ENCODE measurements at places on chromosomes 7 and 10.

- no peak for DNase-seq
Measured at GRCh38 chr7:91114232-91114631, 150.0 kb upstream of the FZD1 start.

GRCh38 chr10:62380016-62380415, 5.8 kb downstream of the ZNF365 start:
- no peak for DNase-seq

DNA sequence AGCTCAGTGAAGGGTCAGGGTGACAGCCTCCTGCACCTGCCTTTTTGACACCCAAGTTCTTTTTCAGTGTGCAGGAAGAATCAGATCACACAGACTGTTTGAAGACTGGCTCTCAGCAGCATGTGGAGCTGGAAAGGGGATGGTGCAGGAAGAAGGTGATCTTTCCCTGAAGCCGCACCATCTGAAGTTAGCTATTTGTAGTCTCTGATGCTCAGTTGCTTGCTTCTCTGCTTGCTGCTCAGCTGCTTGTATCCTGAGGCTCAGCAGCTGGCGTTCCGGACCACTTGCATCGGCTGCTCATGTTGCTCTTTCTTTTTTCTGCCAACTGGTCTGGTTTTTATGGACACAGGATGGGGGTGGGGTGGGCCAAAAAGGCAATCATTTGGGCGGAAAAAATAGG, 15.8 kb upstream of the DNMBP start:
- DNase-seq, result no peak

DNA sequence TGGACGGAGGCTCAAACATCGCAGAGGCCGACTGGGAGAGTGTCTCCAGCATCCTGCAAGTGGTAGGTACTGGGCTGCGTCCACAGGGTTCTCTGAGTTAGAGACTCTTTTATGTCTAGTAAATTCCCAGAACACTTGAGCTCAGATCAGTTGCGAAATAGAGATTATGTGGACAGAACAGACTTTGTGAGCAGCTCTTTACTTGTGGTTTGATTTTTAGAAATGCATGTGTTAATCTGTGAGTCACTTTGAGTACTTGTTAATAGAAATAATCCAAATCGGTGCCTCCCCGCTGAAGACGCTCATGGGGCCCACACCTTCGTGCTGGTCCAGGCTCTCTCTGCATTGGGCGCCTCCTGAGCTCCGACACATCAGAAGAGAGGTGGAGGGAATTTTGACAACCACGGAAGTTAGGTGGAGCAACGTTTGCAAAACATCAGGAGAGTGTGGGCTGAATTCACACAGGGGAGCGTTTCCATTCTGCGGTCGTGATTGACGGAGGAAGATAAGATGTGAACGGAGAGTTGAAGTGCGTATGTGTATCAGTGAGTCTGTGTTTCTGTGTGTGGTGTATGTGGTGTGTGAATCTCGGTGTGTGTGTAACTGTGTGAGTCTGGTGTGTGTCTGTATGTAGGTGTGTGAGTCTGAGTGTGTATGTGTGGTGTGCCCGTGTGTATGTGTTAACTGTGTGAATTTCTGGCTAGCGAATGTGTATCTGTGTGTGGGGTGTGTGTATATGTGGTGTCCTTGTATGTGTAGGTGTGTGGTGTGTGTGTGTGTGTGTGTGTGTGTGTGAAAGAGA, 32.1 kb downstream of the PFKP start:
- DNase-seq, result no peak

- DNase-seq, result no peak
Measured at GRCh38 chr7:45456105-45456504, 118.1 kb upstream of the ADCY1 start.

GRCh38 chr7:79282070-79282694, 171.3 kb downstream of the MAGI2 start:
- no peak for DNase-seq

DNA sequence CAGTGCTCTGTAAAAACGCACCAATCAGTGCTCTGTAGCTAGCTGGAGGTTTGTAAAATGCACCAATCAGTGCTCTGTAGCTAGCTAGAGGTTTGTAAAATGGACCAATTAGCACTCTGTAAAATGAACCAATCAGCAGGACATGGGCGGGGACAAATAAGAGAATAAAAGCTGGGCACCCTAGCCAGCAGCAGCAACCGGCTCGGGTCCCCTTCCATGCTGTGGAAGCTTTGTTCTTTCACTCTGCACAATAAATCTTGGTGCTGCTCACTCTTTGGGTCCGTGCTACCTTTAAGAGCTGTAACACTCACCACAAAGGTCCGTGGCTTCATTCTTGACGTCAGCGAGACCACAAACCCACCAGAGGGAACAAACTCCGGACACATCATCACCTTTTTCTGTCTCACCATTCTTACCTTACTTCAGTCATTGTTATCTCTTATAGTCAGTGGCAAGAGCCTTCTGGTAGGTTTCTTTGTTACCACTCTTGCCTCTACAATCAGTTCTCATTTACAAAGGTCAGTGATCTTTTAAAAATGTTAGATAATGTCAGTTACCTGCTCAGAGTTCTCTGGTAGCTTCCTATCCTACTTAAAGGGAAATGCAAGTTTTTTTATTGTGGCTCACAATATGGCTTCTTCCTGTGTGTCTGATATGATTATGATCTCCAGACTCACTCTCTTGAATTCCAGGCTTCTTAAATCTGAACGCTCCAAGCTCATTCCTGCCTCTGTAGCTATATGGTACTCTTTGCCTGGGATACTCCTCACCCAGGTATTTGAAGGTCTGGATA, 4.5 kb downstream of the STAM start:
- peak; percentile 16 for DNase-seq

GRCh38 chr7:71555758-71556157, 423.8 kb downstream of the GALNT17 start:
- DNase-seq, result no peak

- DNase-seq, result no peak
Measured at GRCh38 chr7:93051660-93052059, 66.1 kb downstream of the SAMD9 start.

DNA sequence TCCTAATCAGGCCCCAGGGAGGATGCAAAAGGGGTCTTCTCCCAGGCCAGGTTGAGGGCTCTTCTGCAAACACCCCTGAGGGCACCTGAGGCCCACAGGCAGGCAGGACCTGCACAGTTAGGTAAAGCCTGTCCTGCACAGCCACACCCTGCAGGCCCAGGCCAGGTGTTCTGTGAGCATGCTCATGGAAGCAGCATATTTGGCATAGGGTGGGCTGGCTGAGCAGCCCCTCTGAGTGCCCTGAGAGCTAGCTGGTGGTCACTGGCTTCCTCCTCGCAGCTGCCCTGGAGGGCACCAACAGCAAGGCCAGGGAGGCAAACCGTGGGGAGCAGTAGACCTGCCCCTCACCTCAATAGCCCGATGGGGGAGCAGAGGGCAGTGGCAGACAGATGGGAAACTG, 3.7 kb upstream of the RET start:
- no peak for DNase-seq

DNA sequence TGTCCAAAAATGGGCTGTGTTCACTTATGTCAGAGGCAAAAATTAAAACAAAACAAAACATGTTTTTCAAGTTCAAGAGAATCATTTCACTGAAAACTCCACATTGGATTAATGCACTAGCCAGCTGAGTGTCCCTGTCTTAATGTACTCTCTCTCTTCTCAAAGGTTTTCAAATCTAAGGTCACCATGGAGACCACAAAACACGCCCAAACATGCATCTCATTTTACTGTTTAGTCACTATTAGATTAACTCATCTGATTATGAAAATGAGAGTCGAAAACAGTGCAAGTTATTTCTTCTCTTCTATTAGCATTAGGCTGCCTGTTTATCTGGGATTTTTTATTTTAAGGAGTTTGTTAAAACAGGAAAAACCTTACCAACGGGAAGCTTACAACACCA, 70.8 kb upstream of the ASAH2 start:
- DNase-seq, result no peak

DNA sequence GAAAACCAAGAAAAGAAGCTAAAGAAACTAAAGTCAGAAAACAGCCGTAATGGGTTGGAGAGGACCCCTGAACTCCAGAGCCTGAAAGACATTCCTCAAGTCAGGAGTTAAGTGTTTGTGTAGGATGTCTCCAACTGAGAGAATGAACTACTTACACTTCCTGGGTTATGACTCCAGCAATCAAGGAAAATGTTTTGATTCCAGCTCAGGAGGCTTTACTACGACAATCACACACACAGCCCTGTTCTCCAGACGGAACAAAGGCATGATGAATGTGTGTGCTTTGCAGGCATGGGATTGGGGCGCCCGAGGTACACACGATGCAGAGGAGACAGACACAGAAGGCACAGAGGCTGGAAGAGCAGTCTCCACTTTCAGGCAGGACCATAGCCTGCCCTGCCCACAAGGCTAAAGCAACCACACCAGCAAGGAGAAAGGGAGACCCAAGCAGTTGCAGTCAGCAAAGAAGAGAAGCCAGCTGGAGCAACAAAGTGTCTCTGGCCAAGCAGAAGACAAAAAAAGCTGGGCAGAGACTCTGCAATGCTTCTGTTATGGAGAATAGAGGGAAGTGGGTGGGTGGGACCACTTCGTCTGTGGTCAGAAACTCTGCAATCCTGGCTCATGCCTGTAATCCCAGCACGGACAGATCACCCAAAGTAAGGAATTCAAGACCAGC, 89.1 kb downstream of the GRB10 start:
- no peak for DNase-seq

DNA sequence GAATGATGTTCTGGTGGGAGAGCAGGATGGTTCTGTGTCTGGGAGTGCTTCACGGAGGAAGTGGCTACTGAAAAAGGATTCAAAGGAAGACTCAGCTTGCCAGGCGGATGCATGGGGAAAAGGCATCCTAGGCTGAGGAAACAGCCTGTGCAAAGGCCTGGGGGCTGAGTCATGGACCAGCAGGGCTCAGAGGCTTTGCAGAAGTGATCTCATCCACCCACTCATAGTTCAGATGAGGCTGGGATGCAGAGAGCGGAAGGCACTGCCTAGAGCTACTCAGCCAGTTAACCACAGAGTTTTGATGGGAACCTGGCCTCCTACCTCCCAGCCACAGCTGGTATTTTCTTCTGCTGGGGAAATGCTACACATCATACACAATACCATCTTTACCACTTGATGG, 15.8 kb upstream of the ADAMTS14 start:
- DNase-seq, result no peak

- DNase-seq, result no peak
Measured at GRCh38 chr10:27568196-27569175, 64.4 kb downstream of the RAB18 start.

DNA sequence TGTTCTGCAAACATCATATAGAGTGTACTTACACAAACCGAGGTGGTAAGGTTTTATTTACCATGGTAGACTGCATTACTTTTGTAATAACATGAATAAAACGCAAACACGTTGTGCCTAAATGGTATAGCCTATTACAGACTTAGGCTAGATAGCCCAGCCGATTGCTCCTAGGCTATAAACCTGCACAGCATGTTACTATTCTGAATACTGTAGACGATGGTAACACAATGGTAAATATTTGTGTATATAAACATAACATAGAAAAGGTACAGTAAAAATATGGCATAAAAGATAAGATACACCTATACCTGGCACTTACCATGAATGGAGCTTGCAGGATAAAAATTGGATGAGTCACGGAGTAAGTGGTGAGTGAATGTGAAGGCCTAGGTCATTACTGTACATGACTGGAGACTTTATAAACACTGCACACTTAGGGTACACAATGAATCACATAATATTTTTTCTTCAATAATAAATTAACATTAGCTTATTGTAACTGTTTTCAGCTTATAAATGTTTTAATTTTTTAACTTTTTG, 16.3 kb downstream of the AKR1D1 start:
- no peak for DNase-seq

GRCh38 chr7:110071192-110071591, 1019.7 kb upstream of the LRRN3 start:
- DNase-seq, result no peak

- DNase-seq, result no peak
Measured at GRCh38 chr7:158614700-158615099, 27.1 kb upstream of the PTPRN2 start.

DNA sequence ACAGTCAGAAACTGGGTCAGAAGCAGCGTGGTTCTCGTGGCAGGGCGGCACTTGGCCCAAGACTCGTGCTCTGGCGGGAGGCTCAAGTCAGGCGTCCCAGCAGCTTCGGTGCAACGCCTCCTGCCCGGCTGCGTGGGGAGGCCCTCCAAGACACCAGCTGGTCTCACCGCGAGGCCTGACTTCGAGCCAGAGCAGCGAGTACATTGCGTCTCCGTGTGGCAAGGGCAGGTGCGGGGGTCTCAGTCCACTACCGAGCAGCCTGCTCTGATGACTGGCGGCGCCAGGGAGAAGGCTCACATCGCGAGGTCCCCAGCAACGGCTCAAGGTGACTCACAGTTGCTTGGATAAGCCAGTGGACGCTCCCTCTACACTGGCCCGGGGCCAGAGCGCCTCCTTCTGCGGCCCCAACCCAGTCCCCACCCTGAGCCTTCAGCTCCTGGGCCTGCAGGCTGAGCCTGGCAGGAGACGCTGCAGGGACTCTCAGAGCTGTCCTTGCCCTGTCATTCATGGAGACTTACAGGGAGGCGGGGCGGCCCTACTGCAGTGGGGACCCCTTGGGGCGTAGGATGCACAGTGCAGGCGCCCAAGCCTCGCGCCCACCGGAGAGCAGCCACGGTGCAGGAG, 41.9 kb upstream of the PRKAR1B start:
- no peak for DNase-seq

GRCh38 chr7:21338728-21339164, 89.1 kb upstream of the SP4 start:
- no peak for DNase-seq

GRCh38 chr7:131604841-131605279, 48.4 kb upstream of the PODXL start:
- DNase-seq, result no peak

DNA sequence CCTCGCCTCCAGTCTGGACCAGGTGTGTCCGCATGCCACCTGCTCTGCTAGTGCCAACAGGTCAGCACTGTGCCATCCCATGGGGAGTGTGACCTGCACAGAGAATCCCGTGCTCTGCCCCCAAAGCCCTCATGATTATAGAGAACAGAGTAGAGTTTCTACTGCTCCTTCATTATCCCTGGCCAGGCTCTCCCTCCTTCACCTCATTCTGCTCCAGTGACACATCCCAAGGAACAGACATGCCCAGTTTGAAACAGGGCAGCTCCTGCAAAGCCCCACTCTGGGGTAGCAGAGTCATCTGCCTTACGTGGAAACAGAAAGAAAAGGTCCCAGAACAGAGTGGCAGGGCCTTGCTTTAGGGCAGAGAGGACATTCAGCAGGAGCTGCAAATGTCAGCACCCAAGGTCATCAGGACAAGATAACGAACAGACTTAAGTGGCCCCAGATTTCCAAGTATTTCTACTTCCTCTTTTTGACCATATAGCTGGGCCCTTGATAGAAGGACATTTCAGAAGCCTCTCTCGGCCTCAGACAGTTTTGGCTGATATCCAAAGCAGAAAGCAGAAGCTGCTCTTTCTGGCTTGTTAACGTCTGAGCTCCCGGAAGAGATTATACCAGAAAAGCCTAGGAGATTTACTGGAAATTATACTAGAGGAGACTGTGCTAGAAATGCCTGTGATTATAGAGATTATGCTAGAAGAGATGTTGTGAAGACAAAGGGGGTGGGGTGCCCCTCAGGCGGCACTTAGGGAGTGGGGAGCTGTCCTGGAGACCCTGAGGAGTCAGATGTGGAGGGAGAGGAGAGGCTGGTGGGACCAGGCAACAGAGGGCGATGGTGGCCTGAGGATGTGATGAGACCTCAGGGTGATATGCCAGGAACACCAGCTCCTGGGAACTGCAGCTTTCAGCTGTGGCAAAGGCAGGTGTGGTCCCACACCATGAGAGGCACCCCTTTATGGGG, 12.6 kb downstream of the TMEM176B start:
- no peak for DNase-seq

Data from activated CD4-positive, CD25-positive, alpha-beta regulatory T cell (primary cell).